ENCODE measurements at places on chromosomes 13 and 19.

- DNase-seq = no peak
These were observed 762.2 kb downstream of the EFNB2 start for GRCh38 chr13:105773241-105773640.

GRCh38 chr13:104318121-104318520, 1251.9 kb upstream of the SLC10A2 start:
- DNase-seq = no peak

DNA sequence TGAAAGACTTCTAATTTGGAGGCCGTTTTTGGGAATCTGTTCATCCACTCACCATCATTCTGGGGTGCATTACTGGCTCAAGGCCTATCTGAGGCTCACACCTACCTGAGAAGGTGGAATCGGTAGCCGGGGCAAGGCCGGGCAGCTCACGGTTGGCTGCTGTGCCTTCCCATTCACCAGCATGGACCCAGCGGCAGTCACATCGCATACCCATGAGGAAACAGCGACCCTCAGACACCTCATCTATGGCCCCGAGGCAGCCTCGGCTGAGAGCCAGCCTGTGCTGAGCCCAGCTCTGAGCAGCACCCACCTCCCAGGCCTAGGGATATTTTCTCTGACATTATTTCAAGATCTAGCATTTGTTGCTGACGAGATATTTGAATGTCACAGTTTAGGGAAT, 130.5 kb downstream of the ATP11A start:
- DNase-seq = no peak

GRCh38 chr13:110045202-110045601, 258.8 kb upstream of the IRS2 start:
- DNase-seq = no peak

GRCh38 chr19:30303131-30303654, 69.0 kb upstream of the ZNF536 start:
- no peak for DNase-seq

GRCh38 chr19:50154529-50154928, 8.6 kb downstream of the IZUMO2 start:
- DNase-seq = no peak

DNA sequence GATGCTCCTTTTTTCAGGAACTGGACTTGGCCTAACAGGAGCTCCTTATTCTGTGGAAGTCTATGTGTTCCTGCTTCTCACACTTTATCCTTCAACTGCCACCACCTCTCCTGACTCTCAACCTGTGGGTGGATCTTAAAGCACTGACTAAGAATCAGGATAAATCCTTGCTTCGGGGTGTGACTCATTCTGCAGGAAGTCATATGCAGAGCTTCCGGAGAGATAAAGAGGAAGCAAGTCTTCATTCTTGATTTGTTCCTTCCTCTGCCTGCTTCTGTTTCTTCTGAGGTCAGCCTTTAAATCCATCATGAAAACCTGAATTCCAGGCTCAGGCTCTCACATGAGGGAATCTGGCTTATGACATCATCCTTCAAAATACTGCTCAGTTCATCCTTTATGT, 137.1 kb upstream of the ATXN8OS start:
- no peak for DNase-seq

- DNase-seq = no peak
These were observed 33.1 kb downstream of the SHANK1 start for GRCh38 chr19:50686310-50687032.

DNA sequence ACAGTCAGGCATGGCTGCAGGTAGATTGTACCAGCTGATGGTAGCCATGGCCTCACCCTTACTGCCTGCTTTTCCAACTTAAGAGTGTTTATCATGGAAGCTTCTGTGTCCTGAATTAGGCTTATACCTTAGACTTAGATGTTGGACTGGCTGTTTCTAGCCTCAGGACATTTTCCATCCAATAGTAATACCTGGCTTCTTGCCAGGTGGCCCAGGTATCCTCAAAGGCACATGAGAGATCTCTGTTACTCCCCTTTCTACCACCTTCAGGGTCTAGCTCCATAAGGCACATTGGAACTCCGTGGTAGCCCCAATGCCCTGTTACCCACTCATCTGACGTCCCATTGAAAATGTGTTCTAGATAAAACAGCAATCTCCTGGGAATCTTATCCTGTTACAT, 407.5 kb downstream of the SPRY2 start:
- DNase-seq = no peak

DNA sequence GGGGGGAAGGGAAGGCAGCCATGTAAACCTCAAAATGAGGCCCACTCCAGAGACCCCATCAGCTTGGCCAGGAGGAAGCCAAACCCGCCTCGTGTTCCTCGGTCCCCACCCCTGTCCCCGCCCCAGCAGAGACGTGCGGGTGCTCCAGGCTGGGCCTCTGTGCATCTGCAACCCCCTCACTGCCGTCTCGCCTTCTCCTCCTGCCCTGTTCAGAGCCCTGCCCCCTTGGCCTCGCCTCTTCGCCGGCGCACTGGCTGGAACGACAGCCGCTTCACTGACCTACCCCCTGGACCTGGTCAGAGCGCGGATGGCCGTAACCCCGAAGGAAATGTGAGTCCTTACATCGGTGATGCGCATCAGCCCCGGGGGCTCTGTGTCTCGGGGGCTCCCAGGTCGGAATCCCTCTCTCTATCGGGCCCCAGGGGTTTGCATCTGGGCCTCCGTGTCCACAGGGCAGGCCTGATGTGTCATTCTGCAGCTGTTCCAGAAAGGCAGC, 32.2 kb downstream of the TMEM161A start:
- no peak for DNase-seq

GRCh38 chr13:99290894-99291293, 16.3 kb downstream of the GPR183 start:
- no peak for DNase-seq

DNA sequence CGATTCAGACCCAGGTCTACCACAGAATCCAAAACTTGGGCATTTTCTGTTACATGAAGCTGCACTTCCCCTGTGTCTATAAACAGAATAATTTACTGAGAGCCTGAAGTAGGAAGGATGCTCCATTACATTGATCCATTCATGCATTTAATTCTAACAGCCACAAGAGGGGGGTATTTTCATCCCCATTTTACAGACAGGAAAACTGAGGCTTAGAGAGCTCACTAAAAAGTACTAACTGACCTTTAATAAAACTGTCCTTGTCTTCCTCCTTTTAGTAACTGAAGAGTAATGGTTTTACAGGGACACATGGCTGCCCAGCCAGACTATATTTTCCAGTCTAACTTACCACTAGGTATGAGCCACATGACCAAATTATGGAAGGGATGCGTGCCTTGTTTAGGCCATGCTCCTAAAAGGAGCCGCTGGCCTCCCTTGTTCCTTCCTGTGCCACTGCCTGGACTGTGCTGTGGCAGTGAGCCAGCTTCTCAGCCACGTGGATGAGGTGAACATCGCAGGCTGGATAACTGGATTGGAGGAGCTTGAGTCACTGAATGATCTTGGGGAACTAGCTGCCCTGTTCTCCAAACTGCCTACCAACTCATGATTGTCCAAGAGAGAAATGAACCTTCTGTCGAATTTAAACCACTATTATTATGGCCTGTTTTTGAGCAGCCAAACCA, 108.3 kb downstream of the DOCK9 start:
- DNase-seq = no peak

GRCh38 chr19:13860679-13861391, 16.1 kb upstream of the NANOS3 start:
- DNase-seq = no peak

DNA sequence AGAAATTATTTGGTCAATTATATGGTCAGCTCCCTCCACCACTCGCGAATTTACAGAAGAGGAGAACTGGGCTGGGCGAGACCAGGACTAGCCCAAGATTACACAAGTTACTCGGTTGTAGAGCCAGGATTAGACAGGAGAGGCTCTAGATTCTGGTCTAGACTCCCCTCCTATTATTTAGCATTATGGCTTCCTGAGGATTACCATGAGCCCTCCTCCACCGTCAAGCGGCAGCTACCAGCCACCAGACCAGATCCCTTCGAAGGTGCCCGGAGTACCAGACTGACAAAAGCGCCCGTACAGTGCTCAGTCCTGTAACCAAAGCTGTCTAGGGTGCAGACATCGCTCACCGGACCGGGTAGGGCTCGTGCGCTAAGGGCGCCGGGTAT, 497 bp upstream of the MLNR start:
- peak; percentile 34 for DNase-seq

DNA sequence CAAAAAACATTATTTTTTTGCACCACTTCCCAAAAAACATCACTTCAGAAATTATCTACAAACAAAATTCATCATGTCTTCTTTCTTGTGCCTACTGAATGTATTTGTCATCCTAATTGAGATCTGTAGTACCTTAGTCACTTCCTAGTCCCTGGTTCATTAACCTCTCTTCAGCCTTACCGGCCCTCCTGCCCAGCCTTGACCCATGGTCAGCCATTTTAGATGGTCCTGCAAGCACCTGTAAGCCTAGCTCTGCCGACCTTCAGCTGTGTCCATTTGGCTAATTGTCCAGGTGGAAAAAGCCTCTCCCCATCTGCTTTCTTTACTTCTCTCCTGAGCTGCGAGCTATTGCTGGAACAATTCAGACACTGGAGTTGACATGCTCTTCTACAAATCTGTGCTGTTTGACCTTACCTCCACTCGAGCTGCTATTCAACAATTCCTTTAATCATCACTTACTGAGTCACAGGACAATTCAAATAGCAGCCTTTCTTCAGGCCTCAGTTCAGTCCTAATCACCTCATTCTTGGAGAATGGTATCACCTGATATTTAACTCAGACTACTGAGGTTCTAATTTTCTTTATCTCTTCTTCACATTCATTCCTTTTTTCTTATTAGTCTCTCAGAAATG, 882.5 kb downstream of the PCDH9 start:
- no peak for DNase-seq

DNA sequence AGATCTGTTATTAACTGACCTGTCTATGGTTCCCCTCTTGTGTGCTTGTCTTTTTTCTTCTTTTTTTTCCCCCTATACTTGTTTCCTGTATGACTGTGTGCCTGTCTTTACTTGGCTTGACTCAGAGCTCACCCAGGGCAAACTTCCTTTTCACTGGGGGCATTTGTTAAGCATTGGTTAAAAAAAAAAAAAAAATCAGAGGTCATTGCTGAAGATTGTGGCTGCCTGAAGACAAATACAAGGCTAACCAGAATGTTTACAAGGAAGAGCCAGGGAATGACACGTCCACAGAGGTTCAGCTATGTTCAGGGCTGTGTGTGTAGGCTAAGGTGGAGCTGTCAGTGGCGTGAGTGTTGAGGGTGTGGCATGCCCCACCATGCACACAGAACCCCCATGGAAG, 47.1 kb downstream of the LNX2 start:
- DNase-seq = no peak

DNA sequence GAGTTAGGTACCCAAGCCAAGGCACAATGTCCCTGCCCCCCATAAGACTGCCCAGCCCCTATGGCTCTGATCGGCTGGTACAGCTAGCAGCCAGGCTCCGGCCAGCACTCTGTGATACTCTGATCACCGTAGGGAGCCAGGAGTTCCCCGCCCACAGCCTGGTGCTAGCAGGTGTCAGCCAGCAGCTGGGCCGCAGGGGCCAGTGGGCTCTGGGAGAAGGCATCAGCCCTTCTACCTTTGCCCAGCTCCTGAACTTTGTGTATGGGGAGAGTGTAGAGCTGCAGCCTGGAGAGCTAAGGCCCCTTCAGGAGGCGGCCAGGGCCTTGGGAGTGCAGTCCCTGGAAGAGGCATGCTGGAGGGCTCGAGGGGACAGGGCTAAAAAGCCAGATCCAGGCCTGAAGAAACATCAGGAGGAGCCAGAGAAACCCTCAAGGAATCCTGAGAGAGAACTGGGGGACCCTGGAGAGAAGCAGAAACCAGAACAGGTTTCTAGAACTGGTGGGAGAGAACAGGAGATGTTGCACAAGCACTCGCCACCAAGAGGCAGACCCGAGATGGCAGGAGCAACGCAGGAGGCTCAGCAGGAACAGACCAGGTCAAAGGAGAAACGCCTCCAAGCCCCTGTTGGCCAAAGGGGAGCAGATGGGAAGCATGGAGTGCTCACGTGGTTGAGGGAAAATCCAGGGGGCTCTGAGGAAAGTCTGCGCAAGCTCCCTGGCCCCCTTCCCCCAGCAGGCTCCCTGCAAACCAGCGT, 3.0 kb upstream of the KMT2B start:
- DNase-seq = peak; percentile 57

- no peak for DNase-seq
These were observed 152.4 kb downstream of the LMO7 start for GRCh38 chr13:75788481-75788981.

GRCh38 chr19:48390188-48391099, 907 bp downstream of the KDELR1 start:
- peak; percentile 77 for DNase-seq

GRCh38 chr19:3586127-3586626, 899 bp downstream of the GIPC3 start:
- peak; percentile 70 for DNase-seq

- no peak for DNase-seq
These were observed 87.1 kb upstream of the STK24 start for GRCh38 chr13:98664047-98664446.

GRCh38 chr19:8815780-8816179, 16.3 kb downstream of the ZNF558 start:
- no peak for DNase-seq

- DNase-seq = no peak
These were observed 846 bp upstream of the PRKACA start for GRCh38 chr19:14118165-14119051.

DNA sequence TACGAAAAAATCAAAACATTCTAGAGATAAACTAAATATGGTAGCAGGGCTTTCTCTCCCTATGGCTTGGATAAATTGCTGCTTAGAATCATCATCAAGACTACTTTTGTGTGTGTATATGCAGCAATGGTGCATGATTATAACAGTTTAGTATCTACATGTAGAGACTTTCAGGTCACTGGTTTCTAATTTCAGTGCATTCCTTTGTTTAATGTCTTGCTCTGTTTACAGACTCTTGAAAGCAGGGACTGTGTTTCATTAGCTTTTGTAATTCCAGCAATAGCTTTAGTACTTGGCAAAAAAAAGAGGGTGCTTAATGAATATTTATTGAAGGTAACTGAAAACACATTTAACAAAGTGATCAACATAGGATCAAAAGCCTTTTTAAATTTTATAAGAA, 420.7 kb downstream of the PCDH9 start:
- no peak for DNase-seq

DNA sequence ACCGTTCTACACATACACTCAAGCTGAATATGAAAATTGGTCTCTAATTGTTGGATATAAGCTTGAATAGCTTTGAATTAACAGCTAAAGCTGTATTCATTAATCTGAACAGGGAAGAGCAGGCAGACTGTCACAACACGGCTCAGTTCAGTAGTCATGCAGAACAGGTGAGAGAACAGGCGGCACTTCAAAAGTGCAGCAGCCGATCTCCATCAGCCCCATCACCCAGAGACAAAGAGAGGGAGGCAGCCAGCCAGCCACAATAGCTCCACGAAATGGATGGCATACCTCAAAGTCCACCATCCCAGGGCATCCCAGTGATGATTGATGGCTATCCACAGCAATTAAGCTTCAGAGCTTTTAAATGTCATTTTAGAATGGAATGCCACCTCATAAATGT, 419.2 kb downstream of the OLFM4 start:
- no peak for DNase-seq

- DNase-seq = peak; percentile 75
These were observed 5.3 kb downstream of the DENND1C start for GRCh38 chr19:6476155-6476895.

- no peak for DNase-seq
These were observed 13.8 kb downstream of the STK24 start for GRCh38 chr13:98563071-98563470.

Measured in GM10248 (cell line).